ENCODE measurements at places on chromosomes 1 and 21.

DNA sequence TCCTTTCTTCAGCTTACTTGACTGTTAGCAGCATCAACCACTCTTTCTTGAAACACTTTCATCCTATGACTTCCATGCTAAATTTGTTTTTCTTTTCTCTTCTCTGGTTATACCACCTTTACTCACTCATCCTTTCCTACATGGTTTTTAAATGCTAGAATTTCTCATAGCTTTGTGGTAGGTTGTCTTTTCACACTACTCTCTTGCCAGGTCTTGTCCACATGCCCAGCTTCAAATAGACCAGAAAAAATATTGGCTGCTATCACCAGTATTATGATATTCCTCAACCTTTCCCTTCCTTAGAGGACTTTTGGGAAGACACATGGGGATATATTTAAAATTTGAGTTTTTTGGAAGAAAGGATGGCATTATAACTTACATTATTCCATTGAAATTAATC lies 48.8 kb downstream of the PPP1R12B start:
- H3K4me1 ChIP-seq, result no peaks in the 10 kb centered on the region
- H3K36me3 ChIP-seq, result no peaks in the 10 kb centered on the region
- H3K4me3 ChIP-seq, result no peak overlapping the region

DNA sequence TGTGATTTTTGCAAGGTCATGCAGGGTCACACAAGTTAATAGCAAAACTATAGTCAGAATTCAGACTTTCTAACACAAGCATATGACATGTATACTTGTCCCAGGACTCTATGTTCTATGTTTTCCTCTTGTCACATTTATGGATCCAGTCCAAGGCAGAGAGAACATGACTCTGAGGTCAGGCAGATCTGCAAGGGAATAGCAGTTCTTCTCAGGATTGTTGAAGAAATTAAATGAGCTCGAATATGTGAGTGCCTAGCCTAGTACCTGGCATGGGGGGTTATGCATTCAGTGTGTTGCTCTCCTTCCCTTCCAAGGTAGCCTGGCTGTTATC lies 9.5 kb upstream of the RPTN start:
- H3K36me3 ChIP-seq, result no peaks in the 10 kb centered on the region
- no peaks in the 10 kb centered on the region for H3K27me3 ChIP-seq
- DNase-seq, result no peak

DNA sequence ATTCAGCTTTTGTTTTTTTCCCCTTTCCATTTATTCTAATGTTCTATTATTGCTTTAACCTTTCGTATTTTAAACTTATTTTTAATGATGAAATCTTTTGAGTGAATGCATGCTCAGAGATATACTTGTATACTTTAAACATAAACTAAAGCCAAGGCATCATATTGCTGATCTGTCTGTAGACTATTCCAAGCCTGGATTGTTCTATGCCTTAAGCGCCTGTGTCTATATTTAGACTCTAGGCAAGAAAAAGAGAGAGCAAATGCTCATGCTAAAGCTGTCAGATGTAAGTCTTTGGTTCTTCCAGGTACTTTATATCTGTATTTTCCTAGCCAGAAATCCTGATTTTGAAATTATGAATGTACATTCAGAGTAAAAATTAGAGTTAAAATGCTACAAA lies 14.4 kb downstream of the SH3GLB1 start:
- no peak overlapping the region for H3K4me3 ChIP-seq
- no peak for DNase-seq
- H3K36me3 ChIP-seq, result no peaks in the 10 kb centered on the region
- no peak overlapping the region for H3K27ac ChIP-seq
- H3K4me1 ChIP-seq, result no peaks in the 10 kb centered on the region

DNA sequence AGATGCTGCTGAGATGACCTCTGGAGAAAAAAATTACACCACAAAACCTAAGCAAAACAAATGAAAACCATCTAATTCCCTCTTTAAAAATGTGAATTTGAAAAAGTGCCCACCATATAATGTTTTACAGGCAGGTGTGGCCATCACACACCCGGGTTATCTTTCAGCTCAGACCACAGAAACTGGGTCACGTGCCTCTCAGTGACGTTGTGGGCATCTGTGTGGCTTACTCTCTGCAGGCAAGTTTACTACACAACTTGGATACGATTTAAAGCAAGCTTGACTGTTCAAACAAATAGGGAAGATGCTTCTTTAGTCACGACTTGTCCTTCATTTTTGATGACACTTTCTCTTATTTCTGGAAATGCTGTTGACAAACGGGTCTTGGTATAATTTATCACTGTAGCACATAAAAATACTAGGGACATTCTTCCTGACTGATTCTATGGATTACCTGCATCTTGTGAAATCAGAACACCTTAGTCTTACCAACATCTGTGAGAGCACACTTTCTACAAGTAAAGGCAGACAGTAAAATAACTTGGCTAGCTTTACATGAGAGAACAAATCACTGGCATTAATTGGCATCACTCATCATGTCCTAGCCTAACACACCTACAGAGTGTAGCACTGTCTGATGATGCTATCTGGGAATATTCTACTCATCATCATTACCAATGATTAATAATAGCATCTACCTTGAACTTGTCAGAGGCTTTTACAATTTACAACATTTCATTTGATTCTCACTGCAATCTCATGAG lies 89.3 kb upstream of the EDEM3 start:
- no peaks in the 10 kb centered on the region for H3K36me3 ChIP-seq
- H3K27me3 ChIP-seq, result no peaks in the 10 kb centered on the region
- H3K27ac ChIP-seq, result no peak overlapping the region
- H3K4me1 ChIP-seq, result no peaks in the 10 kb centered on the region
- H3K4me3 ChIP-seq, result no peak overlapping the region

DNA sequence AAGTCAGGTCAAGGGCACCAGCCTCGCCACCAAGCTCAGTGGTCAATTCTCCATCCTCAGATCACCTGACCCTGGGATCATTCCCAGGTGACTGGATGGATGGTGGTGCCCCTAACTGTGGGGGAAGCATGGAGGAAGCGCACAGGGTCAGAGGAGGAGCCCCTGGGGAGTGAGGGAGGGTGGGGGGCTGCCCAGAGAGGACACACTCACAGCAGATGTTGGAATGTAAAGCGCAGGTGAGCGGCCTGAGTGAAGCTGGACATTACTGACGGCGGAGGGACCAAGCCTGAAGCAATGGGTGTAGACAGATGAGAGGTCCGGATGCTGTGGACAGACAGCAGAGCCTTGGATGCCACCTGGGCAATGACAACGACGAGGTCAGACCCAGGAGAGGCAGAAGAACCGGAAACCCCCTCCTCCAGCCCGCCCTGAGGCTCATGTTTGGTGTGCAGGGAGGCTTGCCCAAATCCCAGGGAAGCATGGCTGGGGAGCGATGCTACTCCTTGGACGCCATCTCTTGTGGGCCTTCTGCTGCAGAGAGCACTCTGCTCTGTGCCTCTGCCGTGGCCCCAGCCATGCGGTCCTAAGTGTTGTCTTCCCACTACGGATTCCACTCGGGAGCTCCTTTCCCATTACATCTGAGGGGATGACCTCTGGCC lies 5.7 kb upstream of the CPLANE2 start:
- no peaks in the 10 kb centered on the region for H3K36me3 ChIP-seq
- no peaks in the 10 kb centered on the region for H3K4me1 ChIP-seq
- no peak for DNase-seq
- H3K27me3 ChIP-seq, result no peaks in the 10 kb centered on the region
- no peak overlapping the region for H3K27ac ChIP-seq

DNA sequence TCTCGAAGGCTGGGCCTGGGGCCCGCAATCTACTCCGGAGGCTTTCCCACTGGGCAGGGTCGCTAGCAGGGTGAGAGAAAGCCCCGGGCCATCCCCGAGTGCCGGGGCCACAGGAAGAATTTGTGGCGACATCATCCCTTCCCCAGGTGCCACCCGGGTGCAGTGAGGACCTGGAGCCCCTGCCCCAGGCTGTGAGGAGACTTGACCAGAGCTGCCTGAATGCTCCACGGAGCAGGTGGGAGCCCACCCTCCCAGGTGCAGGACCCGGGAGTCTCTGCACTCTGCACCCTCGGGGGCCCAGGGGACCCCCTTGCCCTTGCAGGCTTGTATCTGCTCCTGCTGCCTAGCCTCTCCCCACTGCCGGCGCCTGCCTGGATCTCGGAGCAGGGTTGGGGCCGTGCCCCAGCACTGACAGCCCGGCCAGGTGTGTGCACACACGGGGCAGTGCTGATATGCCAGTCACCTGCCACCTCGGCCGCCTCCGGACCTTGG lies 67.5 kb upstream of the RGS7 start:
- DNase-seq, result no peak
- H3K27ac ChIP-seq, result no peak overlapping the region
- H3K36me3 ChIP-seq, result no peaks in the 10 kb centered on the region

Measured in H1 (cell line).